Neural crest cell (in vitro differentiated cells): ENCODE measurements at places on chromosomes 6 and 20.

- no peak for DNase-seq
Observed at GRCh38 chr6:107624541-107624940, 134.6 kb downstream of the SOBP start.

DNA sequence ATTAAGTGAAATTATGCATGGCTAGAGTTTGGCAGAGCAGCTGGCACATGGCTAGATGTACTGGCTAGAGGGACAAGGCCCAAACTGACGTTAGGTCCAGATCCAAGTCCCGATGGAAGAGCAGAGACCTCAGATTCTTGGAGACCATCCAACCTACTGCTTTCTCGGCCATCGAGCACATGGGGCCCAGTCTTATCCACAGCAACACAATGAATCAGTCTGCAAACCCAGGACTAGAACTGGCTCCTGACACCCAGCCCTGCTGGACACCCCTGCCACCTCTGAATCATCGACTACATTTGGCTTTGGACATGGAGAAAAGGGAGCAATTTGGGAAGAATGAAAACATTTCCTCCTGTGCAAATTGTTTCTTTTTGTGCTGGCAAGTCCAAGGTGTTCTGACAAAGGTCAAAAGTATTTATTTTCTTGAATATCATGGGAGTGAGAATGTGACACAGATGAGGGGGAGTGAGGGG, 23.9 kb upstream of the YWHAB start:
- DNase-seq = no peak

DNA sequence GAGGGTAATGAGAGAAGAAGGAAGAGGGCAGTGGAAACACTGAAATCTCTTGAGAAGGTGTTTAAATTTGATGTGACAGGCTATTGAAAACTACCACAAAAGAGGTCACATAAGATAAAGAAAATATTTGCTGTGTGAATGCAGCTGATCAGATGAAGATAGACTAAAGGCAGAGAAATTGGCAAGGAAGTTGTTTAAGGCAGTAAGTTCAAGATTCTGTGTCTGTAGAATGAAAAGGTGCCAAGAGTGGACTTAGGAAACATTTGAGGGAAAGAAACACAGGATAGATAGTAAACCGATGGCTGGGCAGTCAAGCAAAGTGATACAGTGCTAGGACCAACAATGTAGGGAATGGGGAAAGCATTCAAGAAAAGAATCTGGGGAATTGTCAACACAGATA, 332.3 kb upstream of the MARCKS start:
- no peak for DNase-seq

GRCh38 chr20:11015440-11015839, 341.6 kb upstream of the JAG1 start:
- no peak for DNase-seq

GRCh38 chr6:44072959-44073611, 54.2 kb downstream of the MRPL14 start:
- peak; percentile 74 for DNase-seq

DNA sequence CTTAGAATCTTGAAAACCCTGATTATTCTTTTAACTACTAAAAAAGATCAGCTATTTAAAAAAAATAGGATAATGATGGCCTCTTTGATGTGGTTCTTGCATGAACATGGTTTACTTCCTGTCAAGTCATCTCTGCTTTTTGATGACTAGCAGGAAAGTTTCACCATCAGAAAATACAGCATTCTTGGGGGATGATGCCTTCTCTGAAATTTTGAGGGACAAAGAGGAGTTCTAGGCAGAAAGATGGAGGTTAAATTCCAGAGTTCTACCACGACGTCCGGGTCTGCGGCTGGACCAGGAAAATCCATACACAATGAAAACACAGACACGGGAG, 130.4 kb downstream of the OLIG3 start:
- DNase-seq = no peak

DNA sequence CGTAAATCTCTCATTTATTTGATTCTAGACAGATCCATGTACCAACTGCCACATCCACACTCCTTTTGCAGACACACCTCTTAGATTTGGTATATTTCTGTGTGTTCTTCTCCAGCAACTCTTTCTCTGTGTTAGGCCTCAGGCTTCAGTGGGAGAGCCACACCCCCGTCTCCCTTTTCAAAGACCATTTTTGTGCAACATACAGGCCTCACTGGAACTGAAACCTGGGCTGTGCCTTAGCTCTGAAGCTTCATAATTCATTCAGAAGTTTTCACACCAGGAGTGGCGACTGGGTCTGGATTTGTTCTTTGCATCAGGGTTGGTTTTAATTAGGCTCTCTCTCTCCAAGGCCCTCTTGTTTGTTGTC, 170.2 kb downstream of the THBS2 start:
- no peak for DNase-seq

- DNase-seq = no peak
Observed at GRCh38 chr6:3396503-3397180, 60.2 kb downstream of the SLC22A23 start.

DNA sequence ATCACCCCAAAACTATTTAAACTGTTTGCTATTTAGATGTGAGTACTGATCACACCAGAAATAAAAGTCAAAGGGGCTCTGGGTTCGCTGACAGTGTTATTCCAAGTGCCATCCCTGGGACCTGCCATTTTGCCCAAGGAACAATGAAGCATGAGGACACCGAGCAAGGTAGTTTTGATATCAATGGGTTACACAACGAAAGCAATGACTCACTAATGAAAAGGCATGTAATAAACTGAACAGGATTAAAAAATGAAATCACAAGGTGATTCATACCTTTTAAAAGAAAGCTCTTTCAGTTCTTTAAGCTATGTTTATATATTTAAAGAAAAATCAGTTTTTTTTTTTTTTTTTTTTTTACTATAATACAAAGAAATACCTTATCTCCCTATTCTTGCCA, 102.0 kb downstream of the HS3ST5 start:
- no peak for DNase-seq

DNA sequence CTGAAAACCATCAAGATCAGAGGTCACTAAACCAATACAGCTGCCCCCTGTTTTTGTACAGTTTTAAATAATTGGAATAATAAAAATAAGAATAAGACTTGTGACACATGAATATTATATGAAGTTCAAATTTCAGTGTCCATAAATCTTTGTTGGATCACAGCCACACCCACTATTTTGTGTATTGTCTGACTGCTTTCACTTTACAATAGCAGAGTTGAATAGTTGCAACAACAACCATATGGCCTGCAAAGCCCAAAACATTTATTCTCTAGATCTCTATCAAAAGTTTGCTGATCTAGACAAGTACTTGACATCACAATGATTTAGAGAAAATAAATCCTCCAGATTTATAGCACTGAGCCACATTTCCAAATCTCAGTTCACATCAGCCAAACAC, 73.6 kb downstream of the SPTLC3 start:
- DNase-seq = no peak

GRCh38 chr6:74782346-74782745, 423.5 kb downstream of the COL12A1 start:
- no peak for DNase-seq

GRCh38 chr20:49539481-49540231, 28.3 kb downstream of the PTGIS start:
- no peak for DNase-seq

DNA sequence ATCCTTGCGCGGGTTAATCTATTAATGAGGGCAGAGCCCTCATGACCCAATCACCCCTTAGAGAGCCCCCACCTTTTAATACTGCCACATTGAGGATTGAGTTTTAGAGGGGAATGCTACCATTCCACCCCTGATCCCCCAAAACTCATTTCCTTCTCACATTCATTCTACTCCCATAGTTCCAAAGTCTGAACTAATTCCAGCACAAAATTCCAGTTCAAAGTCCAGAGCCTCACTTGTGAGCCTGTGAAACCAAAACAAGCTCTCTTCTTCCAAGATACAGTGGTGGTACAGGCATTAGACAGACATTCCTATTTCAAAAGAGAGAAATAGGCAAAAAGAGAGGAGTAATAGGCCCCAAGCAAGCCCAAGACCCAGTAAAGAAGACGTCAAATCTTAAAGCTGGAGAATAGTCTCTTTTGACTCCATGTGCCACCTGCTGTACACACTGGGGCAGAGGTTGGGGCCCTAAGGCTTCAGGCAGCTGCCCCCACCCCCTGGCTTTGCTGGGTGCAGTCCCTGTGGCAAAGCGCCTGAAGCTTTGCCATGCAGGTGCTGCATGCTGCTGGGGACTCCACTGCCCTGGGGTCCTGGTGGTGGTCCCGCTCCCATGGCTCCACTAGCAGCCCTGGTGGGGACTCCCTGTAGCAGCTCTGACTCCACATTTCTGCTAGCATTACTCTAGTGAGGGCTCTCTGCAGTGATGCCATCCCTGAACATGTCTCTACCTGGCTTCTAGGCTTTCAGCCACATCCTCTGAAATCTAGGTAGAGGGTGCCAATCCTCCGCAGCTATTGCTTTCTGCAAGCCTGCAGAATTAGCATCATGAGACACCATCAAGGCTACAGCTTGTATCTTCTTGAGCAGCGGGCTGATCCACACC, 41.3 kb downstream of the RSPH3 start:
- no peak for DNase-seq
